ENCODE measurements at places on chromosomes 12 and 14. TPM values are rescaled to one million over a fixed set of nuclear protein-coding genes. Genes with fewer than 3 reads are reported as not detected.

DACT1 gene
- 25.0 TPM for total RNA-seq

WNT1 gene
- 1.2 TPM for total RNA-seq

MYH7 gene
- total RNA-seq: 1.3 TPM

CLEC4C gene
- 2.1 TPM for total RNA-seq

NUDT14 gene
- total RNA-seq: 22.0 TPM

KLRB1 gene
- total RNA-seq: 0.25 TPM

TAS2R20 gene
- 2.2 TPM for total RNA-seq

IAPP gene
- total RNA-seq: not detected

NXPH4 gene
- 7.7 TPM for total RNA-seq

DUSP16 gene
- total RNA-seq: 48.6 TPM

MGP gene
- 56.7 TPM for total RNA-seq

OLR1 gene
- total RNA-seq: 0.87 TPM

KCNMB4 gene
- 7.1 TPM for total RNA-seq

P2RX2 gene
- 2.7 TPM for total RNA-seq

FKBP4 gene
- 74.9 TPM for total RNA-seq

PZP gene
- 4.6 TPM for total RNA-seq

SIX1 gene
- 9.0 TPM for total RNA-seq

CAPZA3 gene
- 186 TPM for total RNA-seq

ZNF891 gene
- total RNA-seq: 4.8 TPM

LRP1-AS gene
- not detected for total RNA-seq

NKX2-8 gene
- 62.4 TPM for total RNA-seq

TXNDC16 gene
- total RNA-seq: 15.8 TPM

KRT7 gene
- total RNA-seq: 6.9 TPM

CCDC197 gene
- total RNA-seq: 20.7 TPM

TCL1B gene
- total RNA-seq: 3.7 TPM

CLEC4D gene
- total RNA-seq: 0.31 TPM

CLEC9A gene
- total RNA-seq: 2.6 TPM

LIN7A gene
- total RNA-seq: 5.8 TPM

STXBP6 gene
- 11.3 TPM for total RNA-seq

CLEC4E gene
- total RNA-seq: 2.0 TPM

All from testis (tissue), 5 donors.